ENCODE measurements at places on chromosomes 3 and 15. TPM values are rescaled to one million over a fixed set of nuclear protein-coding genes. Genes with fewer than 3 reads are reported as not detected.

The ABTB1 gene
- 47.5 TPM for total RNA-seq

The MYO1E gene
- total RNA-seq, result 98.4 TPM

The TRIM42 gene
- not detected for total RNA-seq

The PBRM1 gene
- 67.1 TPM for total RNA-seq

The CPLX3 gene
- total RNA-seq, result not detected

The POPDC2 gene
- total RNA-seq, result 2.7 TPM

The IGSF11 gene
- 0.46 TPM for total RNA-seq

The PLA2G4E gene
- 1.5 TPM for total RNA-seq

The ATP8B4 gene
- 9.4 TPM for total RNA-seq
